Sciatic nerve (tissue), 2 donors: ENCODE measurements at places on chromosomes 12 and 14. TPM values are rescaled to one million over a fixed set of nuclear protein-coding genes. Genes with fewer than 3 reads are reported as not detected.

DNA sequence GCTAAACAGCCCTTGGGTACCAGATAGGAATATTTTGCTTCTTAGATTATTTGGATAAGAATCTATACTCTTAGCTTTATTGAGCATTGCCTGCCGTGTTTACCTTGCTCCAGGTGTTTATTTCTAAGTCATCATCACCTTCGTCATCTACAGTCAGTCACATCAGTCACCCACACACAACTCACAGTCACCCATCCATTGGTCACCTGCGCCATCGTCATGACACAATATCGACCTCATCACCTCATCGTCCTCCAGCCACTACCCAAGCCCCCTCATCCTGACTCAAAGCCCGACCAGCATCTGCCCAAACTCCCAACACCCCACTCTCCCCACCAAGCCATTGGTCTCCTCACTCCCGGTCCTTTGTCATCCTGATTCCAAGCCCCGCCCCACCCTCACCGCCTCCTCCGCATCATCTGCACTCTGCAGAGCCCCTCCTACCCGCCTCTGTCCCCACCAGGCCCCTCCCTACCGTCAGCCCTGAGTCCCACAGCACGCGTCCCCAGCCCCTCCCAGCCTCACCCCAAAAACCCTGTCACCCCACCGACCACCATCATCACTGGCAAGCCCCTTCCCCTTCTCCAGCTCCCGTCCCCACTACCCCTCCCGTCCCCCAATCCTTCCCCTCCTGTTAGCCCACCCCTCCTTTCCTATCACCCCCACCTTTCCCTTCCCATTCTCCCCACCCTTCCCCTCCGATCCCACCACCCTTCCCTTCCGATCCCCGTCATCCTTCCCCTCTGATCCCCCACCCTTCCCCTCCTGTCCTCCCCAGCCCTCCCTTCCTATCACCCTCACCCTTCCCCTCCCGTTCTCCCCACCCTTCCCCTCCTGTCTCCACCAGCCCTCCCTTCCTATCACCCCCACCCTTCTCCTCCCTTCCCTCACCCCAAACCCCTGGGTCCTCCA, 9.8 kb downstream of the DLK1 start:
- DNase-seq, result peak; percentile 45

Gene CABP1
- total RNA-seq, result 2.3 TPM

DNA sequence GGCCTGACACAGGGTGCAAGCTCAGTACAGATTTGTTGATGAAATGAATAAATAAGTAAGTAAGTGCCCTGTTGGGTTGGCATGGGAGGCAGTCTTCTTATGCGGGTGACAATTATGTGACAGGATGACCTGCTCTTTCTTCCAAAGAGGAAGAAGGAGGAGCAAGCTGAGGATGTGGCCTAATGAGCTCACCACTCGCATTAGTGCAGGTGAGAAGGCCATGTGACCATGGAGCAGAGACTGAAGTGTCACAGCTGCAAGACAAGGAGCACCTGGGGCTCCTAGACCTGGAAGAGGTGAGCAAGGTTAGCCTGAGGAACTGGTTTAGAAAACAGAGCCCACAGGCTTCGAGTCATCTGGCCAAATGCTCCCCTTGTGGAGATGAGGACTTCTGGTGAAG, 34.9 kb downstream of the LRTM2 start:
- no peak for DNase-seq

Gene PRPH
- 3.7 TPM for total RNA-seq

Gene HSPB8
- 12.5 TPM for total RNA-seq
